ENCODE measurements at places on chromosomes 7 and 10. TPM values are rescaled to one million over a fixed set of nuclear protein-coding genes. Genes with fewer than 3 reads are reported as not detected.
A peak's percentile ranks its signal among the peaks of the same experiment; 100 is the strongest.

DNA sequence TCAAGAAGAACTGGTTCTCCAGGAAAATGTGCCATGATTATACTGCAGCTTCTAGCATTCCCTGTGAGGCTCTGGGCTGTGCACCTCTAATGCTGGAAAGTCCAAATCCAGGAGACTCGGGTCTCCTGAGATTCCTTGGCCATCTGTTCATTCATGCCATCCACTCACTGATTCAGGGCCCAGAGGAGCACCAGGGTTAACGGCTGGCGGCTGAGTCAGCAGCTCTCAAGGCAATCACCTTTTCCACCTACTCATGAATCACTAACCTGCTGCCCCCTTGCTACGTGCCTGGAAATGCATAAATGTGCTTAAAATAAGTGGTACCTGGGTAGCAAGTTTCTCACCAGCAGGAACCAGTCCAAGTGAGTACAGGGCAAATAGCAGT is 132.7 kb downstream of the KCNMA1 start:
- no peak for DNase-seq

DNA sequence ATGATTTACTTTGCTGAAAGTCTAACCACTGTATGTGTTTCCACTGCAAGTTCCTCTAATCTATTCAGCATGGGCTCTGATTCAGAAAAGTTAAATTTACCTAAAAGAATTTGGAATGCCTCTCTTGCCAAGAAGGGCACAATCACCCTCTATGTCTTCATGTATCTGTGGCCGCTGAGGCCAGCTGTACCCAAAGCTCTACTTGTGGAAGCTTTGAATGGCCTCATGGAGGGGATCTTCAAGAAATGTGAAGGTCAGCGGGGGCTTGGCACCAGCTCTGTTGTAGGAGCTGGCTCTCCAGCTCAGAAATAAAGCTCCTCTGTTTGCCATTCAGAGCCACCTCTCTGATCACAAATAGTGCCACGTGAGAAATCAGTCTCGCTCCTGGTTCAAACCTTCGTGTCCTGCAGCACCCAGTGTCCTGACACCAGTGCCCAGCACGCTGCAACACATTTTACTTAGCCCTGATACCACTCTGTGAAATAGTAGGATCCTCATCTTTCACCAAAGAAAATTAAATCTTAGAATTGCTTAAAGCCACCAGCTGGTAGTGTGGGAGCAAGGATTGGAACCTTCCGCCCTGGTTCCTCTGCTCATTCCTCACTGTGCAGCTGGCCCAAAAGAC is 61.1 kb downstream of the PKD1L1 start:
- DNase-seq = no peak

The NPFFR1 gene
- polyA plus RNA-seq = 0.17 TPM

DNA sequence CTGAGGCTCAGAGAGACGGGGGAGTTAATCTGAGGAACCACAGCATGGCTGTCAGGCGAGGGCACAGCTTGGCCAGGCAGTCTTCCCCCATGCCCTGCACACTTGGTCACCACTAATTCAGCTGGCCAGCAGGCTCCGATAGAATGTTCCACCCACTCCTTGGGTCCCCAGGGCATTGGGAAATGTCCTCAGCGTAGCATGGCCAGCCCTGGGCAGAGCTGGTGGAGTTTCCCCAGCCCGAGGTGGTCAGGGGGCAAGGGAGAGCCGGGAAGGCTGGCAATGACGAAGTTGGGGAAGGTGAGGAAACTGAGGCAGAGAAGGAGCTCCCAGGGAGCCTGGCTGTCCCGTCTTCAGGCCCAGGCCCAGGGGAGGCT is 12.1 kb upstream of the GRIFIN start:
- no peak for DNase-seq

The DDX21 gene
- 50.4 TPM for polyA plus RNA-seq

GRCh38 chr7:30173058-30173897 is 38.5 kb downstream of the MTURN start:
- DNase-seq = peak; percentile 37
